ENCODE measurements at places on chromosomes 6 and 20.

DNA sequence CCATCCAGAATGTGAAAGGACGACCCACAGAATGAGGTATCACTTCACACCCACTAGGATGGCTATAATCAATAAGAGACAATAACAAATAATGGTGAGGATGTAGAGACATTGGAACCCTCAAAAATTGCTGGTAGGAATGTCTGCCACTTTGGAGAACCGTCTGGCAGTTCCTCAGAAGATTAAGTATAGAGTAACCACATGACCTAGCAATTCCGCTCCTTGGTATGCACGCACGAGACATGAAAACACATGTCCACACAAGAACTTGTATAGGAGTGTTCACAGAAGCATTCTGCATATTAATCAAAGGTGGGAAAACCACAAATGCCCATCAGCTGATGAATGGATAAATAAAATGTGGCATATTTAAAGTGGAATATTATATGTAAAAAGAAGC is 100.6 kb downstream of the IRF4 start:
- DNase-seq = no peak

DNA sequence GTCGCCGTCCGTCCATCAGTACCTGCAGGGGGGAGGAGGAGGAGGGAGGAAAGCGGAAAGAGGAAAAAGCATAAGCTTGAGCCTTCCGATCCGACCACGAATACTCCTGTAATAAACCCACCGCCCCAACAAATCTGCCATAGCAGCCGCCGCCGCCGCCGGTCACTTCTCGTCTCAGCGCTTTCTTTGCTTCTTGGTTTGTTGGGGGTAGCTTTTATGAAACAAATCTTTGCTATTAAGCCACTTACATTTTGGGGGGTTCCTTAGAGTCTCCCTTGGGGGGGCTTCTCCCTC is 277 bp downstream of the ADGRB3 start:
- no peak for DNase-seq

DNA sequence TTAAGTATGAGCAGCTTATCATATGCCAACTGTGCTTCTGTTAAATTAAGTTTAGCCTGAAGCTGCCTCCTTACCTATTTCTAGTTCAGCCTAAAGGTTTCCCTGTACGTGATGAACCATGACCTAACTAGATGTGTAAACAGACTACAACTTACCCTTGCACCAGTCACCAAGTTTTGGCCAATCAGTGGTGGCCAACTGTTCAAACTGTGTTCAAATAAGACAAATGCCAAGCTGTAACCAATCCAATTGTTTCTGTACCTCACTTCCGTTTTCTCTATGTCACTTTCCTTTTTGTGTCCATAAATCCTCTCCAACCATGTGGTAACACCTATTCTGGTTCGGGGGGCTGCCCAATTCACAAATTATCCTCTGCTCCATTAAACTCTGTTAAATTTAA is 6.0 kb upstream of the SLC2A10 start:
- no peak for DNase-seq

- DNase-seq = no peak
Measured at GRCh38 chr20:38168791-38169589, 3.9 kb upstream of the TGM2 start.

DNA sequence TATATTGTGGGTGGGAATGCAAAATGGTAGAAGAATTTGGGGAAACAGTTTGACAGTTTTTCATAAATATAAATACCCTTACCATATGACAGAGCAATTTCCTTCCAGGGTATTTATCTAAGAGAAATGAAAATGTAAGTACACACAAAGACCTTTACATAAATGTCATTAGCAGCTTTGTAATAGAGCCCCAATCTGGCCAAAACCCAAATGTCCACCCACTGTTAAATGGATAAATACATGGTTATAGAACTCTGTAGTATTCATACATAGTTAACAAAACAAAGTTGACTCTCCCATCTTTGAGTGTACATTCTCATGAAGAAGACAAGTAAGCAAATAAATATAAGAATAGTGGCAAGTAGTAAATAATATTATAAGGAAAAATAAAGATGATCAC is 514.8 kb upstream of the NOX3 start:
- no peak for DNase-seq

GRCh38 chr6:72748759-72749158 is 126.9 kb downstream of the KCNQ5 start:
- no peak for DNase-seq

- DNase-seq = no peak
Measured at GRCh38 chr6:125792680-125793079, 1.9 kb downstream of the NCOA7 start.

- no peak for DNase-seq
Measured at GRCh38 chr6:108635505-108636226, 74.9 kb downstream of the FOXO3 start.

DNA sequence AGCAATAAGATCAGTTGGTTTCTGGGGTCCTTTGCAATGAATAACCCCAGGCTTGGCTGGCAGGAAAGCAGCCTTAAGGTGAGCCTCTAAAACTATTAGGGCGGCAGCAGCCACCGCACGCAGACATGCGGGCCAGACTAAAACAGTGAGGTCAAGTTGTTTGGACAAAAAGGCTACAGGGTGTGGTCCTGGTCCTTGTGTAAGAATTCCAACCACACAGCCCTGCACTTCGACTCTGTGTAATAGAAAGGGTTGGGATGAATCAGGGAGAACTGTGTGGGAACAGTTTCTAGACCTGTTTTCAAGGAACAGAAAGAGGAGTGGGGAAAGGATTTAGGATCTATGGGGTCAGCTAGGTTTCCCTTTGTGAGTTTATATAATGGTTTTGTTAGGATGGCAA is 237.6 kb downstream of the SMOC2 start:
- DNase-seq = no peak

DNA sequence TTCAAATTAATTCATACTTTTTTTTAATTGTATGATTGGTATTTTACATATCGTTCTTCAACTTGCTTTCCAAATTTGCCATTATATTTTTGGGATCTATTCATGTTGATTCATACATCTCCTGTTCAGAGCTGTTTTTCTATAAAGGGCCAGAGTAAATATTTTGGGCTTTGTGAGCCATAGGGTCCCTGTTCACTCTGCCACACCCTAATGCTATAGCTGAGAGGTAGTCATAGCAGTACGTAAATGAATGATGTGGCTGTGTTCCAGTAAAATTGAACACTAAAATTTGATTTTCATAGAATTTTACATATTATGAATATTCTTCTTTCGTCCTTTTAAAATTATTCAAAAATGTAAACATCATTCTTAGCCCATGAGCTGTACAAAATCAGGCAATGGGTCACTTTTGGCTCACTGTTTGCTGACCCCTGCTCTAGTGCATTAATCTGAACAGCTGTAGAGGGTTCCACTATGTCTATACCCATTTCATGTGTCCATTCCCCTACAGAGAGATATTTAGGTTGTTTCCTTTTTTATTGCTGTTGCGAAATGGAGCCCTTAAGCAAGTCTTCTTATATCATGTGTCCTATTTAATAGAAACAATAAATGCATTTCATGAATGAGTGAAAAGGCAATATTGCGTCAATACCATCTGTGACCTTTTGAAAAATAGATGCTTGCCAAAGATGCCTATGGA is 136.4 kb upstream of the SALL4 start:
- DNase-seq = no peak

DNA sequence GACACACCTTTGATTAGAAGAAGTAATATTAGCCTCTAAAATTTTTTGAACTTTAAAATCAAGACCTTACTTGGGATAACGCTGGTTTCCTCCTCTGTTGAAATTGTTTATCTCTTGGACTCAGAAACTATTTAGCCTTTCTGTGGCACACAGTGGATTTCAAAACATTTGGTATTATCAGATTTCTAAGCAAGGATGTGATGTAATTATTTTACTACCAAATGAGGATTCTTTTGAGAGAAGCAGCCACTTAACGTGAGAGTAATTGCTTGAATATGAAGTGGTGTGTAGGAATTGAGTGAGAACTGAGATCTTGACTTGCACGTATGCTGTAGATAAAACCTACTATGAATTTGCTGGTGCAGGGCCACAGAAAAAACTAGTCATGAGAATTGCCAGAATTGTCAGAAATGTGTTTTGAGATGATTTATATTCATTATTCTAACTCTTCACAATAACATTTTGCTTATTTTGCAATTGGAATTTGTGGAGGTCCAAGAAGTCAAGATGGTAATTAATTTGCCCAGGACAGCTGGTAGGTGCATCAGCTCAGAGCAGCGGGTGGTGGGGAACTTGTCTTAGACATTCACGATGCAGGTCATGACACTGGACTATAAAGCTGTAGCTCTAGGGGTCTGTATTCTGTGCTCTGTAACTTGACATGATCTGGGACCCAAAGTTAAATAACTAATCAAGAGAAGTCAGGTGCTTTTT is 53.4 kb downstream of the AKAP12 start:
- DNase-seq = no peak

DNA sequence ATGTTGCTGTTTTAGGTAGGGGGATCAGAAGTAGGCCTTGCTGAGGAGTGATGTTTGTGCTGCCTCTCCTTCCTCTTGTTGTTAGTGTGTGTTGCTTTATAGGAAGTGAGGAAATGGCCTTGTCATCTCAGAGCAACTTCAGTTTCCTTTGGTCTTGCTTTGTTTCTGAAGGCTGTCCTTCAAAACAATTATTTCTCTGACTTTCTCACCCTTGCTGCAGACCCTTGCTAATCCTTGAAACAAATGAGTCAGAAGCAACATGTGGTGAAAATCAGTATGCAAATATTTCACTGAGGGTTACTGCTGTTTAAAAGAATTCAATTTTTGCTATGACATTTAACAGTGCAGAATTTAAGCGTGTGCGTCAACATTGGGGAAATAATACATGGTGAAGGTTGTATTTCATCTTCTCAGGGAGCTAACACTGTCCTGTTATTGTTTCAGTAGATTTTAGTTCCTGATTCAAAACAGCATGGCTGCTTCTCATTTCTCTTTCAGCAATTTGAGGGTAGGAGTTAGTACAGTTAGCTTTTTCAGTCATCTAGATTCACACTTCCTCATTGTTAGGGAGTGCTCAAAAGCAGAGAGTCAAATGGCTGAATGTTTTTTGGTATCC is 13.8 kb downstream of the RNF144B start:
- DNase-seq = no peak

GRCh38 chr6:75144386-75144785 is 61.5 kb downstream of the COL12A1 start:
- DNase-seq = no peak

DNA sequence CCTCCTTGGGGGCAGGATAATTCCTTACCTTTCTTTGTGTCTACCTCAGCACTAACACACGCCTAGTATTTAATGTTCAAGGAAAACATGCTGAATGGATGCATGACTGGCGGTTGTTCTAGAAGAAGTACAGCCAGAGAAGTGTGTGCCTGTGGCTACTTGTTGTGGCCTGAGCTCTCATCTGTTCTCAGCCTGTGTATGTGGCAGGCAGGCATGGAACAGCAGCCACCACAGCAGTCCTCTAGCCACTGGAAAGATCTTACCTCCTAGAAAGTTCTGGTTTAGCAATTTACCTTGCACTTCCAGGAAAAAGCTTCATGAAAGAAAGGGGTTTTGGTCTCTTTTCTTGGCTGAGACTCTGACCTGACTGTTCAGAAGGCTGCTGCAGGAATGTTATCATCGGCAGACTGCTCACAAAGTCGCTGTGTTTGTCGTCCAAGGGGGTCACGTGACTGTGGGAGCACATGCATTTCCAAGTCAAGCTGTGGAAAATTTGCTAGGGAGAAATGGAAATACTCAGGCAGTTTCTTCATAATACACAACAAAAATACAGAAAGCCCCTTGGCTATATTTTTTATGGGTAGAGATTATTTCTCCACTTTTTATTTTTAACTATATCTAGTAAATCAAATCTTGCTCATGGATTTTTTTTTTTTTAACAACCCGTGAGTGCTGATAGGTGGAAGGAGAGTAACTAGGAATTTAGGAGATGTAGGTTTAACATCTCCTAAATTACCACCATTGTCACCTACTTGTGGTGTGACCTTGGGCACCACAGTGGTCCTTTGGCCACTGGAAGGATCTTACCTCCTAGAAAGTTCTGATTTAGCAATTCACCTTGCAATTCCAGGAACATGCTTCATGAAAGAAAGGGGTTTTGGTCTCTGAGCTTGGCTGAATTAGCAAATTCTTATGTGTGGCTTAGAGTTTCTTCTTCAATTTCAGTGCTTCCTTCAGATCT is 110.8 kb upstream of the GPR6 start:
- DNase-seq = no peak

DNA sequence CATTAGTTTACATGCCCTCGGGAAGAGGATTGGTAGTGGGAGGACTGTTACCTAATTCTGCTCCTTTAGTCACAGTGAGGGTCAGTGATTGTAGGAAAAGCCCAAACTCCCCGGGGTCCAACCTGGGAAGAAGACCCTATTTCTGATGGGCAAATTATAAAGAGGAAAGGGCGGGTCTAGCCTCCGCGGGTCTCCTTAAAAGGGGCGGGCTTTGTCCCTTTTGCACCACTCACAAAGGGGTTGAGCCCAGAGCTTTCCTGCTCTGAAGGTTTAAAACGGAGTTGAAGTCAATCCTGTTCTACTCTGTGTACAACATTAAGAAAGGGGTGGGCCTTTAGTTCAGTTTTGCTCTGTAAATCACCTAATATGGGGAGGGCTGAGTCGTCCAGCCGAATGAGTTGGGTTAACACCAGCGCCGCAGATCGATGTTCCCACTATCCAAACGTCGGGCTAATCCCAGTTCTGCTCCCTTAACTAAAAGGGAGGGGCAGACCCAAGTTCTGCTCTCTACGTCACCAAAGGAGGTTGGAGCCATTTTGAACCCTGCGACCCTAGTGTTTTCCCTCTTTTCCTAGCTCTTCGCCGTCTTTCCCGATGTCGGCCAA is 920 bp upstream of the RNF5 start:
- no peak for DNase-seq

DNA sequence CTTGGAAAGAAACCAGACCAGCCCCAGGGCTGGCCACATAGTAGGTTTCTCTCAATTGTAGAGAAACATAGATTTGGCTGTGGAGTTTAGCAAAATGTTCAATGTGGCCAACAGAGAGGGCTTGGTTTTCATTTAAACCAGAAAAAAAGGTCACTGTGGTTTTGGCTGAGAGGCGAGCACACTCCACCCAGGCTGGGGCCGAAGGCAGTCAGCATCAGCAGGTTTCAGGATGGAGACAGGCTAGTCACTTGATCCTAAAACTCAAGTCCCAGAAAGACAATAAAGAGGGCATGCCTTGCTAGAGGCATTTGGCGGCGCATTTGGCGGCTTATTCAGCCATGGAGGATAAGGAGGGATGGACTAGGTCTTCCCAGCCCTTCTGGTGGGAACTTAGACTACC is 73.1 kb downstream of the PRND start:
- DNase-seq = no peak

DNA sequence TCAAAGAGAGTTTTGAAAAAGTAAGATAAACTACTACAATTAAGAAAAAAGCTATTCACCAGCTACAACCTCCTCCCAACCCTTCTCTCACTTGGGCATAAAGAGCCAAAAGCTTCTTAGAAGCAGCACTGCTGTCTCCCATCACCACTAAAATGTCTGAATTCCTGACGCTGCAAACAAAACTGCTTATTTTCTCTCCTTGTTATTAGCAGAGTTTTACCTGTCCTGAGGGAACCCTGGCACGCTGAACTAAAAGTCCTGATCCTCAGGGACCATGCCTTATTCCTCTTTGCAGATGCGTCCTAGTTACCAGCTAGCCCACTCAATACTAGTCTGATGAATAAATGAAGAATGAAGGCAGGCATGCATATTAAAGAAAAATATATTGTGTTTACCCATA is 1.1 kb downstream of the HACE1 start:
- DNase-seq = no peak
